Natural killer cell treated with Interleukin-12 subunit alpha and Interleukin-12 subunit beta and Interleukin-15 and Interleukin-18, amount 100 ng/mL, for 72 hours (primary cell): ENCODE measurements at places on chromosomes 5 and 9. TPM values are rescaled to one million over a fixed set of nuclear protein-coding genes. Genes with fewer than 3 reads are reported as not detected.

GPR150 gene
- 0.21 TPM for total RNA-seq

TMEM252 gene
- not detected for total RNA-seq

CLTB gene
- 64.0 TPM for total RNA-seq

DNA sequence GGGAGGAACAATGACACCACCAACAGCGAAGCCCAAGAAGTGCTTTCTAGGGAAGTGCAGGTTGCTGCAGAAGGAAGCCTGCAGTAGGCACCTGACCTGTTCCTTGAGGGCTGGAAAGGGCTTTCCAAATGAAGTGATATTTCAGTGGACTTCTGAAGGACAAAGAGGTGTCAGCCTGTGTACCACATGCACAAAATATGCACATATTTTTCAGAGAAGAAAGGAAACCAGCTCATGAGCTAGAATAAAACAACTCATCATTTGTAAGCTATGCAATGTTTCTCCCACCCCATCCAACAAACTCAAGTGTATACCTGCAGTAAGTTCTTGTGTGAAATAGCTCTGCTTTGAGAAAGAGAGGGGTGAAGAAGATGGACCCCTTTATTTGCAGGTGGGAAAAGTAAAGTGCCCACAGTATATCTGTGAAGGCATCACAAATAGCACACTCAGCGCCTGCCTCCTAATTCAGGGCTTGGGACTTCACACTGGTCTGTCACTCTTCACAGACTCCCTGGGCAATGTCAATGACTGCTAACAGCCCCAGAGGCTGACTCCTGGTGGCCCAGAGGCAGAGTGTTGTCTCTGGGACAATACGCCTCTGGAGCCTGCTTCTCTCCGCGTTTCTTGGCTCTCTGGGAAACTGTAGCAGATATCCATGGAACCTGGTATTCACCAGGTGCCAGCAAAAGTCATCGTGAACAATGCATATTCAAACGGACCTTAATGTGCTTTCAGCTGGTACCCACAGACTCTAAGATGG, 198.1 kb upstream of the EFNA5 start:
- no peaks in the 10 kb centered on the region for H3K36me3 ChIP-seq
- H3K27me3 ChIP-seq = no peaks in the 10 kb centered on the region

DNA sequence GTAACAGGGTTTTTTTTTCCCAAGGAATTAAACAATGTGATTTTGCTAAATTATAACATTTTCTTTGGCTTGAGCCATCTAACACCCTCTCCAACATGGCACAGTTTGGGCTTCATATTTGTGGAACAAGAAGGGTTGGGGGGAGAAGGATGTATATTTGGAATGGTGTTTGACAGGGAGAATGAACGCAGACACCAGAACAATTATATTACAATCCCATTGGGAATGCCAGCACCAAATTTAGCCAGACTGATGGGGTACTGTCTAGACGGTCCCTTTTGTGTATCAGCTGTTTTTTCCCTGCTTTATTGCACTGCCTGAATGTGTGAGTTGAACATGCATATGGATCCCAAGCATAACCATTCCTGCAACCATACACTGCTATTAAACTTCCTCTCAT, 130.9 kb upstream of the TMEM161B start:
- no peaks in the 10 kb centered on the region for H3K4me1 ChIP-seq
- H3K36me3 ChIP-seq = no peaks in the 10 kb centered on the region
- H3K4me3 ChIP-seq = no peak overlapping the region
- H3K27me3 ChIP-seq = peaks cover 44% of the 10 kb centered on the region
- H3K27ac ChIP-seq = no peak overlapping the region
- DNase-seq = no peak

DNA sequence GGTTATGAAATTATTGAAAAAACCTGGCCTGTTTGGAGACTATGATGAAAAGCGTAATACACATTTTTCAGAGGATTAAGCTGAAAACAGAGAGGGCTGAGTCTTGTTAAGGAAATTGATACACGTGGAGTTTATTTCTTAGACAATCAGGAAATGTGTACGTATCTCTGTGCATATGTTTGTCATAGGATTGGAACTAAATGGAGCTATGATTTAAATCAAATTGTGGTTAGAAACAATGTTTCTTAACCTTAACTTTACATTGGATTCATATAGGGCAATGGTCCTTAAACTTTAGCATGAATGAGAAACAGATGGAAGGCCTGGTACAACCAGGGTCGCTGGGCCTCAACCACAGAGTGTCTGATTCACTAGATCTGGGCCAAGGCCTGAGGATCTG, 451.6 kb downstream of the CDH18 start:
- H3K27me3 ChIP-seq = no peaks in the 10 kb centered on the region
- DNase-seq = no peak
- H3K27ac ChIP-seq = no peak overlapping the region
- peaks cover 5% of the 10 kb centered on the region for H3K36me3 ChIP-seq
- H3K4me3 ChIP-seq = no peak overlapping the region
- no peaks in the 10 kb centered on the region for H3K4me1 ChIP-seq

GRCh38 chr5:155027993-155028629, 14.6 kb downstream of the KIF4B start:
- H3K4me1 ChIP-seq = no peaks in the 10 kb centered on the region
- DNase-seq = no peak
- no peak overlapping the region for H3K4me3 ChIP-seq
- H3K27me3 ChIP-seq = peaks cover 13% of the 10 kb centered on the region

DNA sequence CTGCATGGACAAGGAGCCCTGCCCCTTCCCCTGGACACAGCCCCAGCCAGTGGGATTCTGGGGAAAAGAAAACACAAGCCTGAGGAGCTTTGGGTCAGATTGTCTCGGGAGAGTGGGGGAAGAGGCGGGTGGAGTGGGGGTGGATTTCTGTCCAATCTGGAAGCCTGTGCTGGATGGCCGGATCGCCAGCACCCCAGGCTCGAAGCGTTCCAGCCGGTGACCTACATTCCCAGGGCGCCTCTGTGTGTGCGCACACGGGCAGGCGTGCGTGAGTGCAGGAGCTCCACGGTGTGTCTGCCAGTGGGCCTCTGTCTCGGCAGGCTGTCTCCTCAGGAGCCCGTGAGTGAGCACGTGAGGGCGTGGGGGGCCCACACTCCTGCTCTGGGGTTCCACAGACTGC, 74.3 kb upstream of the DAB2IP start:
- H3K27ac ChIP-seq = no peak overlapping the region
- no peak overlapping the region for H3K4me3 ChIP-seq
- no peak for DNase-seq
- H3K4me1 ChIP-seq = no peaks in the 10 kb centered on the region
- no peaks in the 10 kb centered on the region for H3K36me3 ChIP-seq
- no peaks in the 10 kb centered on the region for H3K27me3 ChIP-seq

DNA sequence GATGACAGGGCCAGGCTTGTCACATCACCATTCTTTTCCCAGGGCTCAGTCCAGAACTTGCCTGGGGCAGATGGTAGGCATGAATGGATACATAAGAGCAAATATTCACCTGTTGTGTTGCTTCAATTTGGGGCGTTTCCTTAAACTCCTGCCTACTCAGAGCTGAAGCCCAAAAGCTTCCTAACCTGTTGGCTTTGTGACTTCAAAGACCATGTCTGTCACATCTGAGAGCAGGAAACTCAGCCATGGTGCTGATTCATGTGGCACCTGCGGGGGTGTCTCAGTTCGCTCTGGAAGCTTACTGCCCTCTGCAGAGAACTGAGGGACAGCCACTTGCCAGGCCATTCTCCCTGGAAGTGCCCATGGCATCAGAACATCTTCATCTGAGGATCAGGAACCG, 246.6 kb downstream of the HSPA4 start:
- H3K4me3 ChIP-seq = no peak overlapping the region
- H3K4me1 ChIP-seq = no peaks in the 10 kb centered on the region
- no peak for DNase-seq
- H3K27ac ChIP-seq = no peak overlapping the region
- no peaks in the 10 kb centered on the region for H3K36me3 ChIP-seq

GRCh38 chr9:136412962-136413361, 2.5 kb downstream of the PMPCA start:
- no peak overlapping the region for H3K4me3 ChIP-seq
- no peak for DNase-seq
- H3K4me1 ChIP-seq = peaks cover 30% of the 10 kb centered on the region

DNA sequence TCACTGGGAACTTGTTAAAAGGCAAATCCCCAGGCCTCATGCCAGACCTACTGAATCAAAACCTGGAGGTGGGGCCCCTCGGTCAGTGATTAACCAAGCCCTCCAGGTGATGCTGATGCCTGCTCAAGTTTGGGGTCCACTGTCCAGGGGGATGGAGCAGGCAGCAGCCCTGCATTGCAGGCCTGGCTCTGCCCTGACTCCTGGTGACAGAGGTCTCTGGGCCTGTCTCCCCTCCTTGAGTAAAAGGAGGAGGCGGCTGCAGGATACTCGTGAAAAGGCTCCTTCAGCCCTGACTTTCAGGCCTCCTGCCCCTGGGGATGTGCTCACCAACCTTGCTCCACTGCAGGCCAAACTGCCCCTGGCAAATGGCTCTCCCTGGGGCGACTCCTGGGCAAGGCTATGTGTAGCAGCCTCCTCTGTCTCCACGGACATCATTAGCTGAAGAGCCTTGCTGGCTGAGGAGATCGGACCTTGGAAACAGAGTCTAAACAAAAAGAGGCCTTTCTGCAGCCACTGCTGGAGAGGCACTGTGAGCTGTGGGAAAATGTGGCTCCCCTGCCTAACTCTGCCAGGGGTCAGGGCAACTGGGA, 134.8 kb upstream of the ALDH1B1 start:
- peaks cover 3% of the 10 kb centered on the region for H3K27me3 ChIP-seq
- DNase-seq = no peak
- no peaks in the 10 kb centered on the region for H3K4me1 ChIP-seq
- no peaks in the 10 kb centered on the region for H3K36me3 ChIP-seq
- no peak overlapping the region for H3K27ac ChIP-seq

DNA sequence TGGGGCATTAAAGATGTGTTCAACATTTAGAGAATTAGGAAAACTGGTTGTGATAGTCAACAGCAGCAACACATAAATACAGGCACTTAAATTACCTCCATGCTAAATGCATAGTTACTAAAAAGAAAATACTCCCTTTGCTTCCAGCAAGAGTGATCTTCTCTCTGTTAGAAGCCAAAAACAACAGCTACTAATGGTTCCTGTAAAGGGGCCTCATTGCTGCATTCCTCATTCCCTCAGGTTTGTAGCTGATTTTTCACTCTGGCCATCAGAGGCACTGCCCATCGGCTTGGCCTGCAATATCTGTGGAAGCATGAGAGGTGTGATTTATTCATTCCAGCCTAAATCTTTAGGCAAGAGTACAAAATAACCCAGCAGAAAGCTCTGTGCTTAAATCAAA, 466.0 kb upstream of the ADAMTS16 start:
- no peaks in the 10 kb centered on the region for H3K36me3 ChIP-seq
- DNase-seq = no peak

DNA sequence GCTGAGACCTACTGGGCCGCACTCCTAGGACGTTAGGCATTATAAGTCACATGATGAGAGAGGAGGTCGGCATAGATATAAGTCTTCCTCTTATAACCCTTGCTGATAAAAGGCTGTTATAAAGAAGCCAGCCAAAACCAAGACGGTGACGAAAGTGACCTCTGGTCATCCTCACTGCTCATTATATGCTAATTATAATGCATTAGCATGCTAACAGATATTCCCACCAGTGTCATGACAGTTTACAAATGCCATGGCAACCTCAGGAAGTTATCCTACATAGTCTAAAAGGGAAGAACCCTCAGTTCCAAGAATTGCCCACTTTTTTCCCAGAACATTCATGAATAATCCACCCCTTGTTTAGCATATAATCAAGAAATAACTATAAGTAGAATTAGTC, 222.4 kb downstream of the TLE1 start:
- no peak for DNase-seq
- H3K4me1 ChIP-seq = no peaks in the 10 kb centered on the region
- no peaks in the 10 kb centered on the region for H3K36me3 ChIP-seq
- H3K27me3 ChIP-seq = no peaks in the 10 kb centered on the region
- no peak overlapping the region for H3K4me3 ChIP-seq
